ENCODE measurements at places on chromosomes 12 and 14.

GRCh38 chr12:57547288-57548012 is 458 bp upstream of the DCTN2 start:
- DNase-seq, result no peak

DNA sequence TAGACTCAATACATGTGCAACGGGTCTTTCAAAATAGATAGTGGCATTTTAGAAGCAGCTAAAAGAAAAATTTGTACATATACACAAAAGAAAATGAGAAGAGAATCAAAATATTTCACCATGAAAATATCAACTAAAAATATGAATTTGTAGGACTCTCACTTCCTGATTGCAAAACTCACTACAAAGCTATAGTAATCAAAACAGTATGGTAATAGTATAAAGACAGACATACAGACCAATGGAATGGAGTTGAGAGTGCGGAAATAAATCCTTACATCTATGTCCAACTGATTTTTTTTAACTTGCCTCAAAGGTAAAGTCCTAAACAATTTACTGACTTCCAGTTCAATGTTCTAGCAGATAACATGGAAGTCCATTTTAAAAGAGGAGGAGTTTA is 13.1 kb downstream of the C2CD5 start:
- no peak for DNase-seq

DNA sequence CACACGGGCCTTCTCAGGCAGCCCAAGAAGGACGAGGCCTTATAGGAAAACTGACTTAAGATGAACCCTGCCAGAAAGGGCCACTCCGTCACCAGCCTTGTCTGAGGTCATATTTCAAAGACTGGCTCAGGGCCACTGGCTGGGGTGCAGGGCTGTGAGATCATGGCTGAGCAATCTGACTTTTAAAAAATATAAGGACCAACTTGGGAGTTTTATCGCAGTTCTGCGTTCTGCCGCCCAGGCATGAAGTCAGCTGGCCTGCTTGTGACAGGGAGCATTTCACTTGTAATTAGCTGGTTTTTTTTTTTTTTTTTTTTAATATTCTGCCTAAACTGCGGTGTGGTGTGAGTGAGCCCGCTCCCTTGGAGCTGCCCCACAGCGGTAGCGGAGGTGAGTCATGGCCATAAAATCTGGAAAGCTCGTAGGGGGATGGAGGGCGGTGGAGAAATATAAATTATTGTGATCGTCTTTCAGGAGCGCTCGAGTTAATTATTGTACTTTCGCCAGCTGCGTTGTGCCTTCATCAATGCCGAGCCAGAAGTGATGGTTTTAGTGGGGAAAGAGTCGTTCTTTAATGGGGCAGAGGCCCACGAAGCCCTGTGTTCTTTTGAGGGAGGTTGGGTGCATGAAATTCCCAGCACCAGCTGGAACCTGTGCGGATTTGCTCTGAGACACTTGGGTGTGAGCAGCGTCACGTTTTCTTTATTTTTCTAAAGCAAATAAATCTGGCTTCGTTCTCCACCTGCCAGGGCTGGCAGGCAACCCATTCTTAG is 231.9 kb downstream of the C12orf75 start:
- no peak for DNase-seq

GRCh38 chr14:100031506-100032281 is 33.5 kb upstream of the EVL start:
- DNase-seq, result no peak

DNA sequence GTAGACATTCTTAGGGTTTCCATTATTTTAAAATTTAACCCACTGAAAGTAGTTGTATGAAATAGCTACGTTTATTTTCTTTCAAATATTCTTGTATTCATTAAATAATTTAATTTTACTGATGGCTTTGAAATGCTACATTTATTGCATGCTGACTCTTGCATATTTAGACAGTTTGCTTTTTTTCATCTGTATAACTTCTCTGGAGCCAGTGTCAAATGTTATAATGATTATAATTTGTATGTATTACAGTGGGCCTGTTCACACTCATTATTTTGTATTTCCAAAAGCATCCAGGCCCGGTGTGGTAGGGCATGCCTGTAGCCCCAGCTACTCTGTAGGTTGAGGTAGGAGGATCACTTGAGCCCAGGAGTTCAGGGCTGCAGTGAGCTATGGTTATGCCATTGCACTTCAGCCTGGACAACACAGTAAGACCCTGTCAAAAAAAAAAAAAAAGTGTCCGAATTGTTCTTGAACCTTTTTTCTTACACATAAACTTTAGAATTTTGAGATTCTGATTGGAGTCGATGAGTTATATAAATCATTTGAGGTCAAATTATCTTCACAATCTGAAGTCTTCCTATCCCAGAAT is 905 bp downstream of the ZNF84 start:
- DNase-seq, result no peak

GRCh38 chr12:9699898-9700605 is 30.5 kb downstream of the CLEC2D start:
- DNase-seq, result no peak

GRCh38 chr12:29921307-29921706 is 137.6 kb upstream of the TMTC1 start:
- DNase-seq, result no peak

GRCh38 chr14:103408491-103409155 is 23.4 kb downstream of the MARK3 start:
- no peak for DNase-seq

DNA sequence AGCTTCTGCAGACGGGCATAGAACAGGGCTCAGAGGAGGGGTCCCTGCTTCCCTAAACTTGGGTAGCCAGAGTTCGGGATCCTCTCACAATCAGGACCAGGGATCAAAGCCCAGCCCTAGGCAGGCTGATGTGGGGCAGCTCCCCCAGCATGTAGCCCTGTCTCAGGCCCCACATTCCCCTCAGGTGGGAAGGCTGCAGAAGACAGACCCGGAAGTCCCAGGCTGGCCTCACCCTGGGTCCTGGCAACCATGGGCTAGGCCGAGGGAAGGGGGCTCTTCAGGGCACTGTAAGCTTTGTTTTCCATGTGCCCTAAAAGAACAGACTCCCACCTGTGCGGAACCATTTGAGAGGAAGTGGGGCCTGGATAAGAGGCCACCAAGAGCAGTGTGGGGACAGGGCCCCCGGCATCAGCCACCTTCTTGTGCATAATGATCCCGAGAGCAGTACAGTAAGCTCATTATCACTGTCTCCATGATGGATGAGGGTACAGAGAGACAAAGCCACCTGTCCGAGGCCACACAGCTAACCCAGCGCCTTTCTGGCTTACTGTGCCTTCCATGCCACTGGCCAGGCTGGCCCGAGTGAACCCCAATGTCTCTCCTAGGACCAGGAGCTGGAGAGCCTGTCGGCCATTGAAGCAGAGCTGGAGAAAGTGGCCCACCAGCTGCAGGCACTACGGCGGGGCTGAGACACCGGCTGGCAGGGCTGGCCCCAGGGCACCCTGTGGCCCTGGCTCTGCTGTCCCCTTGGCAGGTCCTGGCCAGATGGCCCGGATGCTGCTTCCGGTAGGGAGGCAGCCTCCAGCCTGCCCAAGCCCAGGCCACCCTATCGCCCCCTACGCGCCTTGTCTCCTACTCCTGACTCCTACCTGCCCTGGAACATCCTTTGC is 11.5 kb downstream of the CHGA start:
- DNase-seq, result no peak

- no peak for DNase-seq
Measured at GRCh38 chr14:36604757-36605505, 22.5 kb upstream of the NKX2-8 start.

- no peak for DNase-seq
Measured at GRCh38 chr12:1797991-1798640, 22.2 kb upstream of the LRTM2 start.

- DNase-seq, result no peak
Measured at GRCh38 chr12:1503281-1503711, 91.1 kb downstream of the FBXL14 start.

All from stimulated activated CD8-positive, alpha-beta memory T cell treated with anti-CD3 and anti-CD28 coated beads, Interleukin-4, amount 100 ng/mL, for 24 hours (primary cell).